Activated CD4-positive, alpha-beta T cell treated with anti-CD3 and anti-CD28 coated beads, Interleukin-10, Interleukin-2, amounts not matched to agents 100 ng/mL and 50 ng/mL, durations not matched to agents 16 hours and 8 hours (primary cell): ENCODE measurements at places on chromosomes 5 and 9.
A peak's percentile ranks its signal among the peaks of the same experiment; 100 is the strongest.

DNA sequence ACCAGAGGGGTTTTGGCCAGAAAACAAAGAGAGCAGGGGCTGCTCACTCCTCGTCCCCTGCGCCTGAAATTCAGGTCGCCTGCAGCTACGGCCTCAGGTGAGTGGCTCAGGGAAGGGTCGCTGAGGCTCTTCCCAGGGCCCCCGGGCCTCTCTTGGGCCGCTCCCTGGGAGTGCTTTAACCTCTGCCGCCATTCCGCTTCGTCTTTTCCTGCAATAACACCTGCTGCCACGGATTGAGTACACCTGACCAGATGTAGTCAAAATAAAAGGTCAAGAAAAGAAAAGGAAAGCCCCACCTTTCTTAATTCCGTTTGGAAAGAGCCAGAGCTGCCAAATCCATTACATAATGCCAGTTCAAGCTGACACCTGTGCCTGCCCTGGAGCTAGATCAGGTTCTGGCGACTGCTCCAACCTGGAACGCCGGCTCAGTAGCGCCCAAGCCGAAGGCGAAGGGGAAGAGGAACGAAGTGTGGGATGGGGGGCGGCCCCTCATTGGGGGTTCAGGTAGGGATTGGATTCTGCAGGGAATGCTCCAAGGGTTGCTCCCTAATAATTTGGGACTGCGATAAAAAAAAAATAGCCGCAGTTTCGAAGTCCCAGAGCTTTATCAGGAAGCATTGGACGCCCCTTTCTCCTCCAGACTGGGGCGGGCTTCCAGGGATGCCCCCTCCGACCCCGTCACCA lies 193.9 kb downstream of the MEF2C start:
- DNase-seq: no peak

GRCh38 chr5:20369518-20369885 lies 381.5 kb upstream of the CDH18 start:
- DNase-seq: no peak

GRCh38 chr5:132695956-132696355 lies 22.2 kb downstream of the IL4 start:
- no peak for DNase-seq

- peak; percentile 39 for DNase-seq
Measured at GRCh38 chr5:95818181-95819147, 4.1 kb downstream of the GLRX start.

- DNase-seq: no peak
Measured at GRCh38 chr5:171524466-171524865, 105.0 kb downstream of the FGF18 start.

DNA sequence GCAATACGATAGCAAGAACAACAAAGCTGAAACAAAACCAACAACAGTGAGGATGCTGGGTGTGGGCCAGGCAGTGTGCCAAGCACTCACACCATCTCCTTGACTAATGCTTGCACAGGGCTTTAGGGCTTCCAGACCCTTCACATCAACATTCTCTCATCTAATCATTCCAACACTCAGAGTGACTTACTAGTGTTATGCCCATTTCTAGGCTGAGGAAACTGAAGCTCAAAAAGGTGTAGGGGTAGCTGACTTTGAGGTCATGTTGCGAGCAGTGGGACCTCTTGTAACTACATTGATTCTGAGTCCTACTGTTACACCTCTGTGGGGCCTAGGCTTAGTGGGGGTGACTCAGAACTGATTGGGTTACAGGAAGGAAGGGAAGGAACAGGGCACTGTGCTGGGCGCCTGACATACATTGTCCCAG lies 9.7 kb downstream of the ANGPTL2 start:
- DNase-seq: no peak

GRCh38 chr9:111411266-111411665 lies 72.9 kb downstream of the ECPAS start:
- no peak for DNase-seq

GRCh38 chr9:38259519-38260218 lies 132.8 kb upstream of the ALDH1B1 start:
- no peak for DNase-seq

GRCh38 chr9:20289423-20290010 lies 332.8 kb downstream of the MLLT3 start:
- no peak for DNase-seq

GRCh38 chr5:127400946-127401670 lies 110.5 kb downstream of the MEGF10 start:
- DNase-seq: no peak

- DNase-seq: no peak
Measured at GRCh38 chr5:153794327-153794726, 244.4 kb downstream of the FAM114A2 start.

DNA sequence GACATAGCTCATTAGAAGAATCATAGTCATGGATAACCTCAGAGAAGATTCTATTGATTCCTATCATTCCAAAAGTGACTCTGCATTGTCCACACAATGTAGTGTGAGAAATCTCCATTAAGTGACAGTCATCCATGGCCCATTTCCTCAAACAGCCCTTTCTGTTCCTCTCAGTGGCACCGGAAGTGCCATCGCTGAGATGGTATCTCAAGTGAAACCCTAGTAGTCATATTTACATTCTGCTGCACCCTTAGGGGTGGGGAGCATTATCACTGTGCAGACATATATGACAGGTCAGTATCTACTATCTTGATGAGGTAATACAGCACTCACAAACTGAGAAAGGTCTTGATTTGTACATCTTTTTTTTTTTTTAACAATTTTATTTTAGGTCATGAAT lies 55.4 kb upstream of the MIER3 start:
- peak; percentile 40 for DNase-seq

- DNase-seq: no peak
Measured at GRCh38 chr5:169943026-169943425, 37.3 kb downstream of the INSYN2B start.

DNA sequence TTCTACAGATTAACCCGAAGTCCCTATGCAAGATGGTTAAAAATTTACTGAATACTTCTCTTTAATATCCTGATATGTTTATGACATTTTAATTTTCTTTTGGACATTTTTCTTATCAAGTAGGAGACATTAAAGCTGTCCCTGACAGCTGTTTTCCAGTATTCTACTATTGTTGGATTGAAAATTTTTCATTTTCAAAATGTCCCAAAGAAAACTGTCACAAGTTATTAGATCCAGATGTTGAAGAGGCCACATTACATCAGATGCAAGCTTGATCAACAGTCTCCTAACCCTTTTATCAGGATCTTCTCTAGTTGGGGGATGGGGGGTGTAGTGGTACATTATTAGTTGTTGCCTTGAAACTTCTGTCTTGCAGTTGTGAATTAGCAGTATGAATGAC lies 1402.7 kb upstream of the DMAC1 start:
- no peak for DNase-seq

DNA sequence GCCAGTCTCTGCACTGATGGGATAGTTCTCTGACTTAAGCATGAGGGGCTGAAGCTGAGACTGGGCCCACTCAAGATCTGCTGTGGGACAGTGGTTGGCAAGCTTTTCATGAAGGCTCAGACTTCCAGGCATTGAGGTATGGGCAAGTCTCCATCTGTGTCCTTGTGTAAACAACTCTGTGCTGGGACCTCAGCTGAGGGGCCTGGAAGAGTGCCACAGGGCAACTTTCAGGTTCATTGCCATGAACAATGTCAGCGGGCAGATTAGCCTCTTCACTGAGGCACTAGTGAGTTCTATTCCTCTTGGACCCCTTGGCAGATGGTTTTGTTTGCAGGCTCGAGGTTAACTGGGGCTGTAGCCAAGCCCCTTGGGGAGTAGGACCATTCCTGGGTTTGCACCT lies 127.1 kb downstream of the MRPS30 start:
- no peak for DNase-seq

DNA sequence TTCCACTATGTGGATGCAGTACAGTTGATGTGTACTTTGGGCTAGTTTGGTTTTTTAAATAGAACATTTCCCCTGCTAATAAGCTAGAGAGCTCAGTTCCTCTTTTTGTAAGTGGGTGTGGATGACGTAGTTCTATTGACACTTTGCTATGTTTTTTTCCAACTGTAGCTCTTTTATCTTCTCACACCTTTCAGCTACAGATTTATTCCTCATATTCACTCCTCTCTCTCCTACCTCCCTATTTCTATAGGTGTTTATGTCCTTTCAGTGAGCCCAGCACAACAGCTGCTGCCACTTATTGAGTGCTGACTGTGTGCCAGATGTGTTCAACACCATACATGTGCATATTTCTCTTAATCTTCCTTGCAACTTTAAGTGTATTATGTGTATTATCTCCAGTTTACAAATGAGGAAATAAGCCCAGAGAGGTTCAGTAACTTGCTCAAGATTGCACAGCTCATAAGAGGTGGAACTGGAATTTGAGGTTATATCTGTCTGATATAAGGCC lies 215.7 kb downstream of the SEMA6A start:
- DNase-seq: no peak

GRCh38 chr9:124010665-124011321 lies 775 bp upstream of the LHX2 start:
- DNase-seq: no peak

DNA sequence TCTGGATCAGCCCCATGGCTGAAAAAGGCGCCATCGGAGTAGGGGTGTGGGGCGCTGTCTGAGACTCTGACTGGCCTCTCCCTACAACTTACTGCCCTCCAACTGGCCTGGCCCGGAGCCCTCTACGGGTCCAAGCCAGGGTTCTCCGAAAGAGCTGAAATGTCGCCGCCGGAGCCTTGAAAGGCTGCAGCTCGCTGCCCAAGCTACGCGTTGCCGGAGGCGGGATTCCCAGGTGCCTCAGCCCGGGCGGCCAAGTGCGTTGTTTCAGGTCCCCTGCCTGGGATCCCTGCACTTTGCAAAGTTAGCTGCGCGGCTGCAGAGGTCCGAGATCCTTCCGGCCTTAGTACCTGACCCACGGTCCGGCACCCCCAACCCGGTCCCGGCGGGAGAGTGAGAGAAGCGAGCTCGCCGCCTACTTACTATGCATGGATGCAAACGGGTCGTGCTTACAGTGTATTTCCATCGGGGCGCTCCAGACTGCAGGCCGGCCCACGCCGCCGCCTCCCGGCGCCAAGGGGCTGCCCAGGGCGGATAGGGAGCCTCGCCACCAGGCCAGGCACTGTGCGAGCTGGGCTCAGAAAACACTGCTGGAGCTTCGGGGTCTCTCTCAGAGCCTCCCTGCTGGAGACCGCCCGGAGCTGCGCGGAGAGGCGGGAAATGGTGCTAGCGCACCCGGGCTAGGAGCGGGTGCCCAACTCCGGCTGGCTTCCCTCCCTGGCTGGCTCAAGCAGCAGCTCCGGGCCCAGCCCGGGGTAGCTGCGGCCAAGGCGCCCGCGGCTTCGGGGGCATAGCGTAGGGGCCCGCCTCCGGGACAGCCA lies 7.7 kb downstream of the PAX5 start:
- DNase-seq: no peak

DNA sequence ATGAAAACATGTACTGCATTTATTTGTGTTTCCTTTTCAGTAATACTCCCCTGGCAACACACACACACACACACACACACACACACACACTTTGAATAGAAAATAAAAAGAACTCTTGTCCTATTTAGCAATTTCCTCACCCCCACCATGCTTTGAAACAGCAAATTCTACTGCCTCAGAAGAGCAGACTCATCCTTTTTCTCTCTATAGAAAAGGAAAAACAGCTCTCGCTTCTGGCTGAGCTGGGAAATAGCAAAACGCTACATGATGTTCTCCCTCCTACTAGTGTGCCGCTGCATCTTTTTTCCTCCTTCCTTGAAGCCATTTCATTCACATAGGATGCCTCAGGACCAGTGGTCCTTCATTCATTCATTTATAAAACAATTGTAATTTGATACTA lies 453.6 kb downstream of the CSNK1G3 start:
- no peak for DNase-seq

DNA sequence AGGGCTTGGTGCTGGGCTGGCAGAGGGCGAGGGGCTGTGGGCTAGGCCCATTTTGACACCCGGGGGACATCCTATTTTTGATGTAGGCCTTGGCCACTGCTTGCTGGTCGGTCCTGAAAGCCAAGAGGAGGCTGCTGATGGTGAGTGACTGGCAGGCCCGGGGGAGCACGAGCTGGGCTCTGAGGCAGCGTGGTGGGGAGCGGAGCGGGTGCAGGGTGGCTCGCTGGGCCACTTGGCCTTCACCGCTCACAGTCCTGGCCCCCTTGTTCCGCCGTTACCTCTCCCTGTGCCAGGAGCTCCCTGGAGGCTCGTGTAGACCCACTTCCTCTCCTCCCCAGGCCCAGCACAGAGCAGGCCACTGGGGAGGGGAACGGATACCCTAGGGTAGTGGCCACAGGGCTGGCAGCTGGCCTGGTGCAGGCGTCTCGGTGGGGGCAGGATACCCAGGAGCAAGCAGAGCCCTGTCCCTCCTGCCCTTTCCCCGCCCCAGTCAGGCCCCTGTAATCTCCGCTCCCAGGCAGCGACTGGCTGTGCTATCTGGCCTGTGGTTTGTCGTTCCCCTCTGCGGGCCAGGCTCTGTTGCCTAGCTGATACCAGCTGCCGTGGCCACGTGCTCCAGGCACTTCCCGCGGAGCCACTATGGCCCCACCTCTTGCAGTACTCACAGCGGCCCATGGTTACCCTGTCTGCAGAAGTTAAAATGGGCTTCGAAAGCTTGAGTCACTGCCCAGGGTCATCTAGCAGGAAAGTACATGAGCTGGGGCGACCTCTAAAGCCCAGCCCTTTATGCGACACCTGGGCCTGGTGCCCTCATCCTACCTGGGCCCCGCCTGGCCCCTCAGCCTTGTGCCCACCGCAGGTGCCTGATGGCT lies 11.7 kb upstream of the DOLPP1 start:
- peak; percentile 59 for DNase-seq

DNA sequence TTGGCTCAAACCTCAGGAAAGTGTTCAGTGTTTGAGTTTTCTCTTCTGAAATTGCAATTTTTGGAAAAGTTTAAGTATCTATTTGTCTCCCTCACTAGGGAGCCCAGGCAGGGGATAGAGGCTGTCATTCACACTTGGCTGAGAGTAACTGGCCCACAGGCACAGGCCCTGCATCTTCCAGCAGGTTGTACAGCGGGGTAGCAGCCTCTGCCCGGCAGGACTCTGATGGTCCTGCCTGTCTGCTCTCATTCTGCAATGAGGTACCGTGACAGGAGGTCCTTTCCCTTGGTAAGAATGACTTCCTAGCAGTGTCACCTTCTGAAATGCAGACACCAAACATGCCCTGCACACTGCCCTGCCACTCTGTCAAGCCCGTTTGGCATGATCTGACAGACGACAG lies 282.8 kb upstream of the DAP start:
- DNase-seq: no peak

DNA sequence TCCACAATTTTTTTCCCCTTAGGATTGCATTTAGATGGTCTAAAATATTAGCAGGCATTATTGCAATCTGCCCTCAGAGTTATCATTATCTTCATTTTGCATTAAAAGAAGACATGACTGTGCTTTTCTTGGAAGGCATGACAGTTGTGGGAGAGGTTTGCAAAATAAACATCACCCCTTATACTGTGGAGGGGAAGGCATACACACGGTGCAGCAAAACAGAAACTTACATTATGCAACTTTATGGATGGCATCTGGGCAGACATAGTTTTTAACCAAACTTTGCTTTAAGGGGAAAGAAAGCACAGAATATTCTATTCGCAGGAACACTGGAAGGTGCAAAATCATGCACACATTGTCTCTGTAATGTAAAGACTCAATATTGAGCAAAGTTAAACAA lies 505.8 kb upstream of the ADAMTS16 start:
- DNase-seq: no peak

GRCh38 chr9:134408939-134409737 lies 82.9 kb downstream of the RXRA start:
- DNase-seq: no peak
